ENCODE measurements at places on chromosomes 5 and 9. TPM values are rescaled to one million over a fixed set of nuclear protein-coding genes. Genes with fewer than 3 reads are reported as not detected.

The PRUNE2 gene
- polyA plus RNA-seq = 18.6 TPM

The CARD9 gene
- polyA plus RNA-seq = not detected

The TEX53 gene
- polyA plus RNA-seq = not detected

The PCDHA10 gene
- 23.1 TPM for polyA plus RNA-seq

The LCNL1 gene
- polyA plus RNA-seq = not detected

The ZNF367 gene
- polyA plus RNA-seq = 1.4 TPM

The PCA3 gene
- 3.6 TPM for polyA plus RNA-seq

The LRRC26 gene
- polyA plus RNA-seq = not detected

The IRX2 gene
- polyA plus RNA-seq = 2.1 TPM

The ANKDD1B gene
- polyA plus RNA-seq = not detected

The CSF1R gene
- polyA plus RNA-seq = 0.25 TPM

The RASA1 gene
- 29.0 TPM for polyA plus RNA-seq

The MOB3B gene
- 5.7 TPM for polyA plus RNA-seq

The ACTBL2 gene
- polyA plus RNA-seq = not detected

The FUT7 gene
- not detected for polyA plus RNA-seq

The SPINK6 gene
- polyA plus RNA-seq = 2,131 TPM

The GNE gene
- polyA plus RNA-seq = 4.6 TPM

The KIF4B gene
- 0.85 TPM for polyA plus RNA-seq

The SLC1A1 gene
- 10.8 TPM for polyA plus RNA-seq

The EPB41L4B gene
- polyA plus RNA-seq = 0.90 TPM

The DMRT3 gene
- polyA plus RNA-seq = not detected

The SAXO1 gene
- not detected for polyA plus RNA-seq

The MARCOL gene
- not detected for polyA plus RNA-seq

The IL5 gene
- polyA plus RNA-seq = not detected

The FANCC gene
- 1.1 TPM for polyA plus RNA-seq

The SEMA5A gene
- 2.2 TPM for polyA plus RNA-seq

The LCN9 gene
- not detected for polyA plus RNA-seq

The SCGB3A2 gene
- not detected for polyA plus RNA-seq

The NIM1K gene
- 1.3 TPM for polyA plus RNA-seq

The EGR1 gene
- 19.6 TPM for polyA plus RNA-seq

The REEP5 gene
- 16.7 TPM for polyA plus RNA-seq

The PTPRD gene
- polyA plus RNA-seq = 17.0 TPM

The SETX gene
- polyA plus RNA-seq = 33.8 TPM

The ANAPC2 gene
- polyA plus RNA-seq = not detected

The F2R gene
- polyA plus RNA-seq = 0.20 TPM

The CBY3 gene
- polyA plus RNA-seq = not detected

The SUSD3 gene
- polyA plus RNA-seq = not detected

The IFNA13 gene
- polyA plus RNA-seq = not detected

The MEIKIN gene
- polyA plus RNA-seq = 0.85 TPM

The CCDC192 gene
- not detected for polyA plus RNA-seq

The GABRA1 gene
- polyA plus RNA-seq = 1,123 TPM

The HTR4 gene
- not detected for polyA plus RNA-seq

The LMNB1 gene
- not detected for polyA plus RNA-seq

The HAVCR2 gene
- polyA plus RNA-seq = not detected

The CDC20B gene
- polyA plus RNA-seq = not detected

The DPYSL3 gene
- polyA plus RNA-seq = 5.2 TPM

The SPEF2 gene
- 33.6 TPM for polyA plus RNA-seq

The SLC25A25 gene
- 7.0 TPM for polyA plus RNA-seq
